ENCODE measurements at places on chromosomes 4 and X.

GRCh38 chr4:84691800-84692199 is 108.9 kb downstream of the CDS1 start:
- DNase-seq, result no peak

DNA sequence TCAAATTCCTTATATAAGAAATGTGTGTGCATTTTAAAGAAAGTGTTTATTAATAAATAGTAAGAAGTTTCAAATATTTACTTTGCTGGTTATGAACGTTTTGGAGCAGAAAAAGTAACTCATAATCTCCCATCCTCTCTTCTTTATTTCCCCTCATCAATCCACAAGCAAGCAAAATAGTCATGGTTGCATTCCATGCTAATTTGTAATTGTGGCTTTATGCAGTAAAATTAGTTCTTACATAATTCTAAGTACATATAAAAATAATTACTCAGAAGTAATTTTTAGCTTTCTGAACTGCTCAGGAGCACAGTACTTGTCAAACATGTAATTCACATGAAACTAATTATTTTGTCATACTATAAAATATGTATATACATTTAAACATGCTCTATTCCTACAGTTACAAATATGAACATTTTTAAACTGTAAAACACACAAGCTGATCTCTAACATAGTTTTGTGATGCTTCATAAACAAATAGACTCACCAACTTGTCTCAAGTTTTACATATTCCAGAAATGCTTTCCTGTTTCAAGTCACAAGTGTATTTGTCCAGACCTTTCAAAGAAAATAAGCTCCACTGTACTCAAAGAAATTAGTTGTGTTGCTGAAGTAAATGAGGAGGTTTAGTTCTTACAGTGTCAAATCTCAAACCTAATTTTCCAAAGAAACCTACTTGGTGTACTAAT is 218.9 kb downstream of the PABPC4L start:
- no peak for DNase-seq

DNA sequence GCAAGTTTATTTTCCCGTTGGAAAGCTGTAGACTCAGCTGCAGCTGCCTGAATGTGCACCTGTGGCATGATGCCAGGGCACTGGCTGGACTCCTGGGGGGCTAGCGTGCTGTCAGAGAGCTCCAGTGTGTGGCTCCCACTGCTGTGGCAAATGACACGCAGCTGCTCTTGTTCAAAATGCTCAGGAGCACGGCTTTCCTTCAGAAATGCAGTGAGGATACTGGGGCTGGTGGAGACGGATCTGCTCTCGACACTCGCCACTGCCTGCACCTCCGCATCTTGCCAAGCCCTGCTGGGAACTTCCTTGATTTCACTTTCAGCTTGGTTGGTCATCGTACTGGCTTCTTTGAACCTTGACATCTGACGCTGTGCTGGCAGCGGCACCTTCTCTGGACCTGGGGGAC is 58.7 kb downstream of the GPRIN3 start:
- DNase-seq, result no peak

DNA sequence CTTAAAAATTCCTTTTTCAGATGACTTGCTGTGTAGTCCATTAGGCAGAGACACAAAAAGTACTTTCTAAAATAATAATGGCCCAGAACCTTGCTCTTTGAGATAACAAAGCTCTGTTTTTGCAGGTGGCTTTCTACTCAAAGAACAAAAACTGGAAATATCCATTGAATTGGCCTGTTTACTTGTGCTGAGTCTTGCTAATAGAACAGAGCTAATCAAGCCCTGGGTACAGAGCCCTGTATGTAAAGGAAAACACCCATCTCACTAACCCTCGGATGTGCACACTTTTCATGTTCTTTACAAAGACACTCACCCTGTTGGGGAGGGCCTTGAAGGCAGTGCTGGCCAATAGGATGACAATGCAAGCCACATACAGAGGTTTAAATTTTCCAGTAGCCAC is 27.0 kb upstream of the LNX1 start:
- DNase-seq, result no peak

- DNase-seq, result peak; percentile 21
Observed at GRCh38 chr4:155795991-155796390, 37.2 kb downstream of the GUCY1B1 start.

DNA sequence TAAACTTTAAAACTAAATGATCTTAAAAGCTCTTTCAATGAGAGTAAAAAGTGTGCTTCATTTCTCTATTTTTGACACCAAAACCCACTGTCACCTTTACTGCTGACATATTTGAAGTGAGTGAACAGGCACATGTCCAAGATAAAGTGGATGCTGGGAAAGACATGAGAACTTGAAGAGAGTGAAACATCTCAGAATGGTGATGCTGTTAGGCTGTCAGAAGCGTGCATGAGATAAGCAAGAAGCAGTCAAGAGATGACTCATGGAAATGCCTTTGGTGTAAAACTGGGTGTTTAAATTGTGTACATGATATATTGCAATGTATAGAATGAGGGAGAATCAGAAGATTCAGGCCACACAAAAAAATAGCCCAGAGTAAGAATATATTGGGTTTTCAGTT is 21.8 kb upstream of the GBA3 start:
- DNase-seq, result no peak

- DNase-seq, result no peak
Observed at GRCh38 chrX:47854474-47854873, 17.8 kb downstream of the ZNF81 start.

GRCh38 chrX:71095981-71096759 is 519 bp downstream of the FOXO4 start:
- DNase-seq, result peak; percentile 79

DNA sequence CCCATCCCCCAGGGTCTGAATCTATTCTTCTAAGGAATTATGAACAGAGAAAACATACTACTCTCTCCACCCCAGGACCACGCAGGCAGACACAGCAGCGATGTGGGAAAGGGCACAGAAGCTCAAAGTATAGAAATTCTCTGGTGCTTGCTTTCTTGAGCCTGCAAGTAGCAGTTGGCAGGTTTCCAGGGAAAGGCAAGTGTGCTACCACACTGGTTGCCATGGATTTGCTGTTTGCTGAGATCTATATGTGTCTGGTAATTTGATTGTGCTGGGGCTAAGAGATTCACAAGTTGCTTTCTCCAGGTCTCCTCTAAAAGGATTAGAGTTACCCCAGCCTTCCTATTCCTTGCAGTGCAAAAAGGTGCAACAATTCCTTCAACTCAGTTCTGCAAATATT is 83.1 kb downstream of the GUCY2F start:
- DNase-seq, result no peak

DNA sequence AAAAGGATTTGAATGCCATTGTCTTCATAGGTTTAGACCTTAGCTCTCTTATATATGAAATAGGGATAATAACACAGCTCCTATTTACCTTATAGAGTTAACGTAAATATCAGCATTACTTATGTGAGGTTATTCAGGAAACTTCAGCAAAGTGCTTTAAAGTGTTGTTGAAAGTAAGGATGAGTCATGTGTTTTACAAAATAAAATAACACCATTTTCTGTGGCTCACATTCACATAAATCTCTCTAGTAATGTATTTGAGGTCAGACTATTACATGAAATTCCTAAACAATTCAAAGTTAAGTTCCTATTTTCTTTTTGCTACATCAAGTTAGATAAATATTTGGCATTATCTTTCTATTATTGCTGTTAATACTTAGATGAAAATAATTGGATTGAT is 2.9 kb downstream of the GNRHR start:
- DNase-seq, result no peak

DNA sequence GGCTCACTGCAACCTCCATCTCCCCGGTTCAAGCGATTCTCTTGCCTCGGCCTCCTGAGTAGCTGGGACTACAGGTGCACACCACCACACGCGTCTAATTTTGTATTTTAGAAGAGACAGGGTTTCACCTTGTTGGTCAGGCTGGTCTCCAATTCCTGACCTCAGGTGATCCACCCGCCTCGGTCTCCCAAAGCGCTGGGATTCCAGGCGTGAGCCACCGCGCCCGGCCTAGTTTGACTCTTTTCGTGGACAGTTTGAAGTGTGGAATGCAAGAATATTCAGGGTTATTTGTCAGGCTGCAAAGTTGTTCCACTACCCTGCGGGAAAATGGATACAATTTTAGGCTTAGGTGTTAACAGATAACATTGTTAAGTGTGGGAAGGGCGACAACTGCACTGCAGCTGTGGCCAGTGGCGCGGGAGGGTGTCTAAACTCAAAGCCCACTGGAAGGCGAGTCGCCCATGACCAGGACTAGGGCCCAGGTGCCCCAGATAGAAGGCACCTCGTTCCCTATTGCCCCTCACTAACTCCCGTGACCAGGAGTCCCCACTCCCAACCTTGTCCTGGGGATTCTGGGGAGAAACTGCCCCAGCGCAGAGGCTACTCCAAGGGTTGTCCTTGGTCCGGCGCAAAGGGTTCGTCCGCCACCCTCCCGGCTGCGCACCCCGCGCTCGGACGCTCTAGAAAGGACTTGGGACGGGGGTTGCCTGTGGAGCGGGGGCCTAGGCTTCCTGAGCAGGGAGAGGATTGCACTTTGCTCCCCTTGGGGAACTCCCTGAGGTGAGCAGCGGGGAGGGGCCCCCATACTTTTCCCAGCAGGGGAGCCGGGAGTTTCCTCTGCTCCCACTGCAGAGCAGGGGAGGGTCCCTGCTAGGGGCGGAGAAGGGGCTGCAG is 1.1 kb upstream of the CD99 start:
- no peak for DNase-seq

GRCh38 chr4:36823199-36823967 is 421.2 kb upstream of the NWD2 start:
- no peak for DNase-seq

GRCh38 chr4:43766648-43767047 is 682.0 kb downstream of the KCTD8 start:
- DNase-seq, result no peak

DNA sequence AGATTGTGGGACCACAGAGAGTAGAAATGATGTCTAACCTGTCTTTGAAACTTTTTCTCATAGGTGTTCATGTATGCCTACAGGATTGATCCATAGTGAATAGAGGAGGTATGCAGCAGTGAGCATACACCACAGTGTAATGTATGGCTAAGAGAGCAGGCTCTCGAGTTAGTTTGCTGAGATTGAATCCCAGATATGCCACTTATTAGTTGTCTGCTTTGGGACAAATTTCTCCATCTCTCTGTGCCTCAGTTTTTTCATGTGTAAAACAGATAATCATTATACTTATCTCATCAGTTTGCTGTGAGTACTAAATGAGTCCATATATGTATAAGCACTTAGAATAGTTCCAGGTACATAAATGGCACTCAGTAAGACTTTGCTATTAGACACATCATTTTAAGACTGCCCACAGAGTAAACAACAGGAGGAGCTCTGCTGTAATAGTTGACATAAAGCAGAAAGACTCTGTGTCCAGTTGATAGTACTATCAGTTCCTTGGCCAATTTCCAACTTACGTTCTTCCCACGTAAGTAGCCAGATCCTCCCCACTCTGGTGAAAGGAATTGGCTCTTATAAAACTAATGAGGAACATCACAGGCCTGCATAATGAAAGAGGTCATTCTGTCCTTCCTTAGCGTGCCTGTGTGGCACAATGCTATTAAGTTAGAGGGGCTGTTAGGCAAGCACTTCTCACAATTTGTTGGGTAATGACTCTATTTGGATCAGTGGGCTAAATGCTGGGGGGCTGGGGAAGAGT is 20.7 kb upstream of the RNF150 start:
- DNase-seq, result no peak

GRCh38 chr4:69489856-69490255 is 5.8 kb downstream of the UGT2B4 start:
- DNase-seq, result no peak

DNA sequence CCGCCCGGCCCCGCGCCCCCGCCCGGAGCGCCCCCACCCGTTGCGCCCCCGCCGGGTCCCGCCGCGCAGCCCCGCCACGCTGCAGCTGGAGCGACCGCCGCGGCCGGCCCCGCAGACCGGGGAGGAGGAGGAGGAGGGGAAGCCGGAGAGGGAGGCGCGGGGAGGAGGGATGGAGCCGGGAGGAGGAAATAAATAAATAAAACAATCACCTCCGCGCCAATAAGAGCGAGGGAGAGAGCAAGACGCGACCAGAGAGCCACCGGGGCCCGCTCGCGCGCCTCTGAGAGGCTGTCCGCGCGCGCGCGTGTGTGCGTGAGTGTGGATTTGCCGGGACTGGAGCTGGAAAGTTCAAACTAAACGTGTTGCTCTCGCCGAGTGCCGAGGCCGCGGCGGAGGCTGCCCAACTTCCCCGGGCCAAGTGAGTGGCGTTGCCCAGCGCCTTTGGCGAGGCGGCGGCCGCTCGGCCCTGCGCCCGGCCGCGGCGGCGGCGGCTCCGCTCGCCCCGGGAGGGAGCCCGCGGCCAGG is 2184.4 kb upstream of the TENM3 start:
- DNase-seq, result peak; percentile 20

DNA sequence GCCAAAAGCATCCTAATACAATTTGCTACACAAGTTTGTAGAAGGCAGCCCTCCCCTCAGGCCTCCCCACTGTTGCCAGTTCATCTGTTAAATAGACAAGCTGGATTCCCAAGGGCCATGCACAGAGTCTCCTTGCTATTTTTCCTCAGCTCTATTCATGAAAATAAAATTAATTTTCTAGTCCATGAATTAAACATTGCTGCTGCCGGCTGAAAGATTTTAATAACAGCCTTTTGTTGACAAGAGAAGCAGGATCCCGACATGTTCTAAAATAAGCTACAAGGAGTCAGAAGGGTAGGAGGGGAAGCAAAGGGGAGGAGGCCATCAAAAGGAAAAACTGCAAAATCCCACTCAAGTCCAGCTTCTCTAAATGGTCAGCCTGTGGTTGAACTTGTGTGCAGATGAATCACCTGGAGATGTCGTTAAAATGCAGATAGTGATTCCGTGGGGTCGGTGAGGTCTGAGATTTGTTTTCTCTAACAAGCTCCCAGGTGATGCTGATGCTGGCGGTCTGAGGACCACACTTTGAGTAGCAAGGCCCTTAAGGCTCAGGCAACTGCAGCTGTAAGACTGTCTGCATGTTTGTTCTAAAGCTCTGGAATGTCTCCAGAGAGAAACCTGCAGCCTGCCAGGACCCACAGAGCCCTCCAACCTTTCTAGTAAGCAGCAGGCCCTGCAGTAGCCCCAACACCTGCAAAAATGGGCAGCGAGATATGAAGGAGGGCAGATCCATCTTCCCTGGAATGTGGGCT is 9.4 kb downstream of the SCD5 start:
- DNase-seq, result no peak

- DNase-seq, result no peak
Observed at GRCh38 chr4:93771640-93772411, 56.7 kb upstream of the ATOH1 start.

DNA sequence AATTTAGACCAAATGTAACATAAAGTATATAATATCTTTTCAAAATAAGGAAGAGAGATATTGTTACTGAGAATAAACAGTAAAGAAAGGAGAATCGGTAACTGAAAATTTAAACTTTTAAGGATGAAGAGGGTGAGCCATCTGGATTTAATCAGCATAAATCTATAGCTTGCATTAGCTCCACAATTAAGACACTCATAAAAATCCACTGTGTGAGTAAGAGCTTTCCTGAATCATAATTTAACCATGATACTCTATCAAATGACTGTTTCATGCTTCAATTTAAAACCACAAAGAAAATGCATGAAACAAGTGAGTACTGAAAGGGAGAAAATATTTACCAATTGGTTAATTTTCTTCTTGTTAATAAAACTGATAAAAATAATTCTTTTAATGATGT is 951.5 kb upstream of the SLIT2 start:
- no peak for DNase-seq

- DNase-seq, result no peak
Observed at GRCh38 chr4:37068580-37068979, 176.0 kb upstream of the NWD2 start.

- no peak for DNase-seq
Observed at GRCh38 chr4:138105331-138105730, 136.8 kb downstream of the SLC7A11 start.

- no peak for DNase-seq
Observed at GRCh38 chrX:19639056-19639455, 123.7 kb upstream of the MAP3K15 start.

GRCh38 chr4:42080306-42080705 is 72.1 kb downstream of the BEND4 start:
- DNase-seq, result no peak

All from HTR-8/SVneo (cell line).